ENCODE measurements at places on chromosomes 13 and 19.

DNA sequence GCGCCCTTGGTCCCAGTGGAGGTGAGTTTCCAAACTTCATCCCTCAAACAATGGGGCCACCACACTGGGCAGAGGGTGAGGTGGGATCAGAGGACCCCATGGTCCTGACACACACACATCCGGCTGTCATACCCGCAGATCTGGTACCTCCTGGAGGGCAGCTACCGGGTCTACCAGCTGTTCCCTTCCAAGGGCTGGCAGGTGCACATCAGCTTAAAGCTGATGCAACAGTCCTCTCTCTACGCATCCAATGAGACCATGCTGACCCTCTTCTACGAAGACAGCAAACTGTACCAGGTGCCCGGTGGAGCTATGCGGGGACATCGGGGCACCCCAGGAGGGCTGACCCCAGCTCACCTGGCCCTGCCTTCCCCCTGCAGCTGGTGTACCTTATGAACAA is 14.0 kb upstream of the PSMD8 start:
- DNase-seq = no peak

DNA sequence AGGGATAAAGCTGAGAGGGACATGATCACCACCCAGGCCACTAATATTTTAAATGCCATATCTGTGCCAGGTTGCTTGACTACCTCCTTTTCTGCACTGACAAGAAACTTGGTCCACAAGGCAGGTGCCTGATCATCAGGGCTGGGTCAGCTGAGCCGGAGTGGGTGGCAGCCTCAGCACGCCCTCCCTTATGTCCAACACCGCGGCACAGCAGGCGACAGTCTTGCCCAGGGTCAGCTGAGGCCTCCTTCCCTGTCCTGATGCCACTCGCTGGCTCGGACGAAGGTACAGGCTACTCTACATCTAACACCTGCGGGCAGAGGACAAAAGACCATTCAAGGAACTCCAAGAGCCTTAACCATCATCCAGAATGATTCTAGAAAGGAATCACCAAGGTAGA is 16.9 kb downstream of the ZC3H4 start:
- DNase-seq = no peak

DNA sequence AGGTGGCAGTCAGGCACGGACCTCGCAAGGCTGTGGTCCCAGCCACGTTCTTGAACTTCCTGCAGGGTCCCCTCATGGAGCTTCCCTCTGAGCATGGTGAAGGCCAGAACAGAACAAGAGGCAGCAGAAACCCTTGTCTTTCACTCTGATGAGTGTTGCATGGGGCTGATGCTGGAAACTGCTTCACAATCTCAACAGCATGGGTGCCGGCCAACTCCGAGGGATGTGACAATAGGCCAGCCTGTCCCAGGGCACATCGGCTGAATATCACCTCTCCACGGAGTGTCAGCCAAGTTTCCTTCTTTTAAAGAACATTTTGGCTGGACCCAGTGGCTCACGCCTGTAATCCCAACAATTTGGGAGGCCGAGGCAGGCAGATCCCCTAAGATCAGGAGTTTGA is 173.9 kb downstream of the FOXO1 start:
- no peak for DNase-seq

GRCh38 chr13:54210397-54211049 is 1181.9 kb downstream of the OLFM4 start:
- no peak for DNase-seq

DNA sequence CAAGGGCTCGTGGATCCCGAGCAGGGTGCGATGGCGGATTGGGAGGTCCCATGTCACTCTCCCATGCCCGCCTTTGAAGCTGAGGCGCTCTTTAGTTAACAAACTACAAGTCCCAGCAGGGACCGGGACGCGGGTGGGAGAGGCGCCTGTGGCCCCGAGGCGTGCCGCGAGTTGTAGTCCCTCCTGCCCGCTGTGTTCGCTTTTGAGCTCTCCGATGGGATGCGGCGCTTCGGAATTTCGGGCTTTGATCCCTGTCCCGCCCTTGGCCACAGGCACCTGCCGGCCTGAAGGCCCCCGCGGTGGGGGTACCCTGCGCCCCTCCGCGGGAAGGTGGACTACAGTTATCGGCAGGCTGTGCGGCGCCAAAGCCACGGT is 11.0 kb downstream of the CYTH2 start:
- DNase-seq = no peak

GRCh38 chr19:32930567-32930966 is 41.2 kb downstream of the CEP89 start:
- no peak for DNase-seq

- DNase-seq = no peak
These were observed 9.4 kb upstream of the FBXW9 start for GRCh38 chr19:12705654-12706331.

- DNase-seq = no peak
These were observed 147.5 kb downstream of the NDFIP2 start for GRCh38 chr13:79628463-79628862.

- no peak for DNase-seq
These were observed 13.8 kb upstream of the EHD2 start for GRCh38 chr19:47699360-47699917.

GRCh38 chr13:114017028-114017630 is 43.3 kb upstream of the C13orf46 start:
- DNase-seq = no peak

DNA sequence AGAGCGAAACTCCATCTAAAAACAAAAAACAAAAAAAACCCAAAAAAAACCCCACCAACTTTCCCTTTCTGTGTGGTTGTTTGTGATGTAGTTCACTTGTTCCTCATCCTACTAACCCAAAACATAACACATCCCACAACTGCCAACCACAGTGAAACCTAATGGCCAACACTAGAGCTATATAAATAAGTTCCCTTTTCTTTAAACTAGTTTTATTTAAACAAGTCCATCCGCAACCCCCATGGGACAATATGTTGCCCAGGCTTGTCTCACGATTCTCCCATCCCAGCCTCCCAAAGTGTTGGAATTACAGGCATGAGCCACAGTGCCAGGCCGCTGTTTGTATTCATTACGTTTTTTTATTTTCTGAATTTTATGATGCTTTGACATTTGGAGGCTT is 71.2 kb upstream of the ADGRE5 start:
- DNase-seq = no peak

- DNase-seq = no peak
These were observed 29.7 kb upstream of the ZNF681 start for GRCh38 chr19:23788411-23788810.

- DNase-seq = no peak
These were observed 885 bp downstream of the TGFB1 start for GRCh38 chr19:41352609-41353465.

GRCh38 chr19:11378319-11379189 is 4.1 kb downstream of the SWSAP1 start:
- DNase-seq = no peak

DNA sequence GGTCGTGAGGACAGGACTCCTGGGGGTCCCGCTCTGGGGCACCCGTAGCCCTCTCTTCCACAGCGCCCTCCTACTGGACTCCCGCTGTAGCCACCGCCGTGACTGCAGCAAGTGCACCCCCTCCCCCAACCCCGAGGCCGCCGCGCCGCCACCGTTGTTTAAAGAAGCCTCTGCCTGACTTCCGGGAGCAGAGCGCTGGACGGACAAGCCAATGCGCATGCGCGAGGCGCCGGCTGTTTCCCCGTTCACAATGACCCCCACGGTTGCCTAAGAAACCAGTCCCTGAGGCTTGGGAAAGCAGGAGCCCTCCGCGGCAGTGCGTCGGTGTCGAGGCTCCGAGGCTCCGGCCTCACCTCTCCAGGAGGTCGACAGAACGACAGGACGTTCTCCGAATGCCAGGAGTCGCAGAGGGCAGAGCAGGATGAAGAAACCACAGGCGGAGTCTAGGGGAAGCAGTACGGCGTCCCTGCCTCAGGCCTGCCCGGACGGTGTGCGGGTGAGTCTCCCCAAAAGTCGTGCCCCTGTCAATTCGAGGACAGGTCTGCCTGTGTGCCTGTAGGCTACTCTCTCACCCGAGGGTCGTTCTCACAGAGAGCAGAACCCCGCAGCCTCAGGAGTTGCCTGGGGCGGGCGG is 70.5 kb upstream of the ZNF420 start:
- no peak for DNase-seq

- DNase-seq = no peak
These were observed 538 bp downstream of the LSM4 start for GRCh38 chr19:18322318-18322758.
